ENCODE measurements at places on chromosomes 2 and 18.

DNA sequence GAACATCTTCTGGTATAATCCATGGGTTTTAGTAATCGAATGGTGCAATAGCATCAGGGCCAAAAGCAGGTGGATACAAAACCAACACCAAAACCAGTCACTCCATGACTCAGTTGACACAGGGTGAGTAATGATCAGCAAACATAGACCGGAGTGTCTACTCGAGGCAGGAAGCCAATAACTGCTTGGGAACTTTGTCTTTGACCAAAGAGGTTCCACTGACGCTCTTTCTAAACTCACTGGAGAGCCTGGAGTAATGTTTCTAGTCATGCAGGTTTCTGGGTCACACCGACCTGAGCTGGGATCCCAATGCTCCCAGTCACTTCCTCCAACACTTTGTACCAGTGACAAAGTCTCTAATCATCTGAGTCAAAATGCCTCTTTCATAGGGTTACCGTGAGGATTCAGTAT, 30.9 kb downstream of the MREG start:
- no peak for DNase-seq

GRCh38 chr2:111930409-111930808, 32.0 kb downstream of the MERTK start:
- no peak for DNase-seq

DNA sequence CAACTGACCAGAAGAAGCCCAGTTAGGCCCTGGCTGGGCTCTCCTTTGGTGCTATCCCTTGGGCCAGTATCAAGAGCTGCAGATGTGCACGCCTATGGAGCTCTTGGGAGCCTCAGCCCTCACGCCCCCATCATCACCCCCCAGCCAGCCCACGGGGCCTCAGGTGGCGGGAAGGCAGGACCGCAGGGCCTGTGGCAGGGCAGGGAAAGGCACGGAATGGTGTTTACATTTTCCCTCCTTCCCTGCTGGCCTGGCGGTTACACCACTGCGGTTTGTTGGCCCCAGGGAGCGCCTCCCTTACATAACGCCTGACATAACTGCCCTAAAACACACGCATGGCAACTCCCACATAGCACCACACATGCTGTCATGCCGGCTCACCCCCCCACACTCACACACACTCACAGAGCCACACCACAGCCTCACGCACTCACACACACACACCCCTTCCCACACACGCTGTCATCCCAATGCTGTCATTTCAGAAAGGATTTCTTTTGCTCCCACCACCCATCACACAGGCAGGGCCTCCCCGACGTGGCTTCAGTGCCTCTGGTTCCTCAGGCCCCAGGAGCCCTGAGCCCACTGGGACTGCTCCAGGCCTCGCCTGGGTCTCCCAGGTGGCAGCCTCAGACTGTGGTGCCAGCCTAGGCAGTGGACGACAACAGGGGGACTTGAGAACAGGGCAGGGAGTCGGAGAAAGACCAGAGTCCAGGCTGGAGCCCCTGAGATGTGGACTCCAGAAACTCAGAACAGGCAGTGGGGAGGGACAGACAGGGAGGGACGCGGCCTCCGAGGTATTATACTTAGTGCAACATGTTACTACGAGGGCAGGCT, 15.7 kb downstream of the ZFP36L2 start:
- no peak for DNase-seq

DNA sequence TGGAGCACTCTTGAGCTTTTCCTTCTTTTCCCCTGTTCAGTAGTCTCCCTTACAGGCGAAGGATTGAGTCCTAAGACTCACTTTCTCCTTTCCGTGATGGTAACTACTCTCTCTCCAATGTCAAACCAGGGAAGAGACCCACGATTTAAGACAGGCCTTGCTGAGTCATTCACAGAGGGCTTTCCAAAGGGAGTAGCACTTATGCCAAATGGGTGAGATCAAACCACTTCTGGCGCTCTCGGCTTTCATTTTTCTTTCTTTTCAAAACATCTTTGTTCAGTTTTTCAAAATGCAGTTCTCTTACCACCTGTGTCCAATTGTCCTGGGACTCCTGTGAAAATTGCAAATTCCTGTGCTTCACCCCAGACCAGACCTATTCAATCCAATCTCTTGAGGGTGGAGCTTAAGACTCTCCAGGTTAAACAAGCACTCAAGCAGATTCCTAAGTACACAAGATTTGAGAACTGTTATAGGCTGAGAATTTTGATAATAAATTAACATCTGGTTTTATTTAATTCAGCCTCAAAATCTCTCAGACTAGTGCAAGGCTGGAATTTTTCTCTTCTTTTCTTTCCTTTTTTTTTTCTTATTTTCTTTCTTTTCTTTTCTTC, 14.4 kb upstream of the MRPL19 start:
- DNase-seq = no peak

DNA sequence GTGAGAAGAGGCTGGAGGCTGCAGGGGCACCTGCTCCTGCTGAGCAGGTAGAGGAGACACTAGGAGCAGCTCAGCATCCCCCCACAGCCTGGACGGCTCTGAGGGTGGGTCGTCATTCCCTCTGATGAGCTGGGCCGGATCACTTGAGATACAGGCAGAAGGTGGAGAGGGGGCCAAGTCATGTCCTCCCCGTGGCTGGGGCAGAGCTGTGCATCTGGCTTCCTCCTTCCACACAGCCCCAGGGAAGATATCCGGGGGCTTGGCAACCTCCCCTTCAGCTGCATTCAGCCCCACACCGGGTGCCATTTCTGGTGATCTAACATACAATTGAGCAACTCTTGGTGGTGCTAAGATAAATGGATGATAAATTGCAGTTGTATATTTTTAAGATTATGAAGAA, 236.9 kb downstream of the LDLRAD4 start:
- no peak for DNase-seq

- DNase-seq = no peak
These were observed 9.1 kb downstream of the KLF7 start for GRCh38 chr2:207156451-207157161.

DNA sequence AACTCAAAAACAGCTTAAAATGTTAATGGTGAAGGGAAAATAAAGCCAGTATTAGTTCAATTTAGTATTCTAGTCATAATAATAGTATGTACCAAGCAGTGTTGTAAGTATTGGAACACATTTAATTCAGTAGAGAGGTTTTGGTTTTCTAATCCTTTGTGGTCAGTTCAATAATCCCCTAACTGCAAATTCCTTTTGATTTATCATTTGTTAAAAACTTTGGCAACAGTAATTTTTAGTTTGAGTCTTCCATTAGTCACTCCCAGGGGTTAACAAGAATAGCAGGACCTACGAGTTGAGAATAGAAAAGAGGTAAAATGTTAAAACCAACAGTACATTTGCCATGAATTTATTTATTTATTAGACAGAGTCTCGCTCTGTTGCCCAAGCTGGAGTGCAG, 10.7 kb downstream of the MRPL44 start:
- no peak for DNase-seq

DNA sequence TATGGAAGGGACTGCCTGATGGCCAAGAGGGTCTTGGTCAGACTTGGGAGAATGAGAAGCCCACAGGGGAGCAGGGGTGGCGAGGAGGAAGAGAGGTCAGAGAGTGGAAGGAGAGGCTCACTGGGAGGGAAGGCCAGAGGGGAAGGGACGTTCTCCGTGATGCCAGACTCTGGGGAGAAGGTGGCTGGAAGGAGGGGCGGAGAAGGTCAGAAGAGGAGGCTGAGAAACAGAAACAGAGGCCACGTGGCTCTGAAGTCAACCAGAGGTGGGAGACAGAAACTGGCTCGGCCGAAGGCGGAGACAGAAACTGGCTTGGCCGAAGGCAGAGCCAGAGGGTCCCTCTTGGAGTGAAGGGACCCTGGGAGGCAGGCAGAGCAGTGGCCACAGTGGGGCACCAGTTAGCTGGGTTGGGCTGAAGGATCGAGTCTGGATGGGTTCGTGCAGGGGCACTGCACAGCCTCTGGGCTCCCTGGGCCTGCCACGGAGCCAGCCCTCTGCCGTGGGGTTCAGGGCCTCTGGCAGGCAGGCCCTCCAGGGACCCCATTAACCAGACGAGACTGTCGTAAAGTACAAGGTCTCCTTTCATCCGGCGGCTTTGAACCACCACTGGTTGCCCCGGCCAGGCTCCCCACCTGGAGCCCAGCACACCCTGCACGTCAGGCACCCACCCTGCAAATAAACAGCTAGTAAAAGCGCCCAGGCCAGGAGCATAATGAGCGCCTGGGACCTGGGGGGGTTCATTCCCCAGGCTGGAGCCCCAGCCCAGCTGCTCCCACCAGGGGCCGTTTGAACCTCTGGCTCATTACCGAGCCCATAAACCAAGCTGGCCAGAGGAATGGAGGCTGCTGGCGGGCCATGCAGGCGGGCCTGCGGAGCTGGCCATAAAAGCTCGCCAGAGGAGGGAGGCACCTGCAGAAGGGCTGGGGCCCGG, 218.8 kb downstream of the DYSF start:
- no peak for DNase-seq

DNA sequence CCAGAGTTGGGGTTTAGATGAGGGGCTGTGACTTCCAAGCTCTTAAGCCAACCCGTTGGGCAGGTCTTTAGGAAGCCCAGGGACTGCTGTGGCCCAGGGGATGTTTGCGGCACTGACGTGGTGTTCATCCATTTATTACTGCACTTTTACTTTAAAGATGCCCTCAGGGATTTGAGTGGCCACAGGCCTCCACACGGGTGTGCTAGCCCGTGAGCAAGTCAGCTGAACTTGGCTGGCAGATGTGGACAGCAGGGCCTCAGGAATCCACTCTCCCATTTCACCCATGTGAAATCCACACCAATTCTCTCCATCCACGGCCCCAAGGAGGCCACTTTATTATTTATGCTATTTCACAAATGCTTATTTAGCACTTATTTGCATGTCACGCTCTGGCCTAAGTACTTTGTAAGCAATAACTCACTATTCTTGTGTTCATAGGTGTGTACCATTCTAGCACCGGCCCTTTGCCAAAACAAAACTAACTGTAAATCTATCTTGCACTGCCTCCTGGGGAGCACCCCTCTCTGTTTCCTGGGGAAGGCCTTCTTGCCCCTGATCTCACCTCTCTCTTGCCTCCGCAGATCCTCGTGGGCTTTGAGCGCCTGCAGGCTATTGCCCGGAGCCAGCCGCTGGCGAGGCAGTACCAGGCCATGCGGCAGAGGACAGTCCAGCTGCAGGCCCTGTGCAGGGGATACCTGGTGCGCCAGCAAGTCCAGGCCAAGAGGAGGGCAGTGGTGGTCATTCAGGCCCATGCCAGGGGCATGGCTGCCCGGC, 39.1 kb upstream of the GPR17 start:
- DNase-seq = no peak

GRCh38 chr2:51581636-51582267, 549.8 kb upstream of the NRXN1 start:
- DNase-seq = no peak

- DNase-seq = no peak
These were observed 71.5 kb downstream of the BABAM2 start for GRCh38 chr2:27962006-27962405.

GRCh38 chr2:191010887-191011885, 2.8 kb downstream of the STAT1 start:
- DNase-seq = no peak

DNA sequence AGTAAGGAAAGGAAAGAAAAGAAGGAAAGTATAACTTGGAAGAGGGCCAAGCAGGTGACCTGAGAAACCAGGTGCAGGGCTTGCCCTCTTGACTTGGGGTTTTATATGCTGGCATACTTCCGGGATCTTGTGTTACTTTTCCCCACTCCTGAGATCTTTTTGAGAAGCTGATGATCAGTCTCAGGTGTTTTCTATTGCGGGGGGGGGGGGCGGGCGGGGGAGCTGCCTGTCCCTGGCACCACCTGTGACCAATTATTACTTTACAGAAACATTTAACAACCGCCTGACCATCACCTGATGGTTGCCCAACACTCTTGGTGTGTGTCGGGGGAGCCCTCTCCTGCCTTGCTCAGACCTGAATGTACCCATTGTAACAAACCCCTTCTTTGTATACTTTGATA, 6.9 kb upstream of the CASP10 start:
- no peak for DNase-seq

GRCh38 chr18:70331456-70332097, 42.7 kb downstream of the SOCS6 start:
- no peak for DNase-seq

GRCh38 chr2:219520079-219520478, 5.8 kb downstream of the ASIC4 start:
- DNase-seq = no peak

DNA sequence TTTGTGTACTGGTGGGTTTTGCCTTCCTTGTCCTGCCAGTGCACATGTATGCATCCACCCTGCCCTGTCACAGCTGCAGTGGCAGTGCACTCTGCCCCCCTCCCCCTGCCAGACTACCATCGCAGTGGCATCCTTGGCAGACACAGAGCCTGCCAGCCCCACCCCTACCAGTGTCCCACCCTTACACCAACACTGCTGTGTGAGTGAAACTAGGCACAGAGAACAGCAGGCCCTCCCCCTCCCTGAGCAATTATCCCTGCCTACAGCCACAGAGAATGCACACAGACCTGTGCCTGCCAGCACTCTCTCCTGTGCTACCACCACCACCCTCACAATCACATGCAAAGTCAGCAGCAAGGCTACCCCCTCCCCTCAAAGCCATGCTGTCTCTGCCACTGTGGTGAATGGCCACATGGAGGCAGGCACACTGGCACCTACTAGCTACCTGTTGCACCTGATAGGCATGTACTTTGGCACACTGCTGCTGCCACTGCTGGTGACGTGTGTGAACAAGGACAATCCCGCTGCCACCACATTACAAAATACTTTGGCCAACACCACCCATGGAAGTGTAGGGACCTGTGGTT, 239.8 kb downstream of the CALCRL start:
- no peak for DNase-seq

DNA sequence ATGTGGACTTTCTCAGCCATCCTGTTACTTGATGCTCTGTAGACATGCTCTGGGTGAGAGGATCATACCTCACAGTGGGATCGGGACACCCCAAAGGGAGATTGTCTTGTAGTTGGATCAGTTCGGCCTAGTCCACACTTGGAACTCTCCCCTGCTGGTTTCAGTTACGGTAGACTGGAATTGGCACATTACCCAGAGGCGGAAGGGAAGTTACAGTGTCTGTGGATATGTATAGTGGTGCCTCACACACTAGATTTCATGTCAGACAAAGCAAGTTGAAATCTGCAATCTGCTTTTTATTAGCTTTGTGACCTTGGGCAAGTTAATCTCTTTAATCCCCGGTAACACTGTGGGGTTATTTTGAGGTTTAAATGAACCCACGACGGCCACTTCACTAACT, 16.2 kb upstream of the CTAGE1 start:
- DNase-seq = no peak

GRCh38 chr2:239178954-239179353, 221.9 kb downstream of the HDAC4 start:
- no peak for DNase-seq

DNA sequence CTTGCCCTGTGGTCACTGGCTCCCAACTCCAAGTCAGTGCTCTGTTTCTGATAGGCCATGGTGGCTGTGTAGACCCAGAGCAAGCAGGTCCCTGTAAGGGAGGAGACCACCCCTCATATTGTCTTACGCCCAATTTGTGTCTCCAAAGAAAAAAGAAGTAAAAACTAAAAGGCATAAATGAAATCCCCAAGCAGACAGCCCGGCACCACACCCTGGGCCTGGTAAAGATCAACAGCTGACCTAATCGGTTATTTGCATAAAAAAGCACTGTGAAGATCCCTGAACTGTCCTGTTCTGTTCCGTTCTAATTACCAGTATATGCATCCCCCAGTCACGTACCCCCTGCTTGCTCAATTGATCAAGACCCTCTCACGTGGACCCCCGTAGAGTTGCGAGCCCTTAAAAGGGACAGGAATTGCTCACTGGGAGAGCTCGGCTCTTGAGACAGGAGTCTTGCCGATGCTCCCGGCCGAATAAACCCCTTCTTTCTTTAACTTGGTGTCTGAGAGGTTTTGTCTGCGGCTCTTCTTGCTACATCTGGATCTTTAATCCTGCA, 364.1 kb upstream of the HS6ST1 start:
- no peak for DNase-seq

Data from stimulated activated CD8-positive, alpha-beta memory T cell treated with anti-CD3 and anti-CD28 coated beads, Interleukin-15, amount 100 ng/mL, for 24 hours (primary cell).